Activated CD4-positive, alpha-beta T cell treated with anti-CD3 and anti-CD28 coated beads, Interleukin-2, amount 10 ng/mL, durations not matched to agents 7 days and 5 days (primary cell): ENCODE measurements at places on chromosomes 4 and X.

- no peak for DNase-seq
Observed at GRCh38 chr4:174592985-174593335, 70.7 kb upstream of the HPGD start.

GRCh38 chrX:45274576-45274975 is 73.9 kb upstream of the DIPK2B start:
- no peak for DNase-seq

- no peak for DNase-seq
Observed at GRCh38 chr4:166230841-166231240, 357.8 kb downstream of the TLL1 start.

DNA sequence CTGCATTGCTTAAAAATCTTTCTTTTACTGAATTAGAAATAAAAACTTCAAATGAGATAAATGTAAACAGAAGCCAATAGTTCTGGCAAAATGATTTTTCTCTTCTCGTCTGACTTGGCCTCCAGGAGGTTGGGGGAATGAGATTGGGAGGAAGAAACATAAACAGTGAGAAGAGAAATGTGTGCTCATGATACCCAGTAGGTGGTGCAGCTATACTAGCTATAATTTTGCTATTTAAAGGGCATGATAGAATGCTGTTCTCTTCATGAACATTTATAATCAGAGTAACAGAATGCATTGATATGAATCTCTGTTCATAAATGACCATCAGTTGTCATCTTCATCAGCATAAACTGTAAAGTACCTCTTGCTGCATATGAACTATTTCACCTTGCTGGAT is 85.5 kb downstream of the TACR3 start:
- DNase-seq, result no peak

- DNase-seq, result no peak
Observed at GRCh38 chr4:147396105-147396504, 84.8 kb upstream of the EDNRA start.

GRCh38 chr4:66750273-66750672 is 795.0 kb downstream of the CENPC start:
- DNase-seq, result no peak

GRCh38 chrX:73266766-73267165 is 52.1 kb upstream of the NAP1L2 start:
- no peak for DNase-seq

GRCh38 chr4:184437565-184438265 is 36.6 kb downstream of the IRF2 start:
- DNase-seq, result no peak

GRCh38 chr4:24219209-24219608 is 329.4 kb upstream of the PPARGC1A start:
- DNase-seq, result no peak

DNA sequence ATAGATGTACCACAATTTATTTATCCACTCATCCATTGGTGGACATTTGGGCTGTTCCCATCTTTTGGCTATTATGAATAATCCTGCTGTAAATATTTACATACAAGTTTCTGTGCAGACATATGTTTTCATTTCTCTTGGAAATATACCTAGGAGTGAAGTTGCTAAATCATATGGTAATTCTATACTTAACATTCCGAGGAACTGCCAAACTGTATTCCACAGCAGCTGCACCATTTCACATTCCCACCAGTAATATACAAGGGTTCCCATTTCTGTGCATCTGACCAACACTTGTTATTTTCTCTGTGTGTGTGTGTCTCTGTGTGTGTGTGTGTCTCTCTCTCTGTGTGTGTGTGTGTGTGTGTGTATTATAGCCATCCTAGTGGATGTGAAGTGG is 15.4 kb upstream of the DOCK11 start:
- no peak for DNase-seq

- DNase-seq, result no peak
Observed at GRCh38 chr4:130403221-130403620, 1307.3 kb downstream of the C4orf33 start.

DNA sequence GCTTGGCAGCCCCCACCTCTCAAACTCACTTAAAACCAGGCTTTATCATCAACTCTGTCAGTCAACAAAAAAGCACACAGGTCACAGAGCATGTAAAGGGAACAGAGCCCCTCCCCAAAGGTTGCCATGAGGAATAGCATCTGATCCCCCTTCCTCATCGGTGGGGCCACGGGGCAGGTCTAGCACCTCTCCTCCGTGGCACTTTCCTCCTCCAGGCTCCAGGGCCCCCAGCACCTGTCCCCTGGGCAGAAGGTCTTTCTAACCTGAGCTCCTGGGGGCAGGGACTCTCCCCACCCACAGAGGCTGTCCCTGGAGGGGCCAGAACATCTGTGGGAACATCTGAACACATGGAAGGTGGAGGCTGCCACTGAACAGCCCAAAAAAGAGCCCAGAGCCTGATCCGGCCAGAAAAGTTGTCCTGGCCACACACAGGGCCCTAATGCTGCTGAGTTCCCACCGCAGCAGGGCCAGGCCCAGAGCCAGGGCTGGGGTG is 65.7 kb downstream of the ZFYVE28 start:
- DNase-seq, result no peak

DNA sequence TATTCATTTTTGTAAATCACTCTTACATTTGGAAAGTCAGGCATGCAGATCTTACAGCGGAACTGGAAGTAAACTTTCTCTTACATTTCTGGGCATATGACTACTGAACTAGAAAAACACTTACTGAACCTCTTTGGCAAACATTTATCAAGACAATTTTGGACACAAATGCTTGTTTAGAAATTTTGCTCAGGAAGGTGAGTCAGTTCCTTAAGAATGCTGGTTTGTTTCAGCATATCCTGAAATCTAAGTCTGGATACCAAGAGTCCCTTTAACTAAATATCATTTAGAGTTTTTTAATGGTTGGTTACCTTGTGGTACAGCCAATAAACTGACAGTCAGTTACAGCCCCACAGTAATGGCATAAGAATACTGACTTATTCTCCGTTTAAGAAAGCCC is 15.0 kb downstream of the SHISA3 start:
- DNase-seq, result no peak

DNA sequence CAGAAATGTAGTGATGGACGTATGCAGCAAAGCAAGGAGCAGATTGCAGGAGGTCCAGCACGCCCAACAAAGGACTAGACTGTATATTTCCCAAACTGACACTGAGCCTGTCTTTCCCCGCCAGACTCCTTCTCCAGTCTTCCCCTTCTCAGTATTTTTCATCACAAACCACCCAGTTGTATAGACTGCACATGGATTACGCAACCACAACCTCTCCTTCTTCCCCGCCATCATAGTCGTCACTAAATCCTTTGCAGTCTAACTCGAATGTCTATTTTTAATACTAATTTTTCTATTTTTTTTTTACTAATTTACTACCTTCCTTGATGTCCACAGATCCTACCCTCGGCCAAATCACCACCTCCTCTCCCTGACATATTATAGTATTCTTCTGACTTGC is 105.4 kb downstream of the MTNR1A start:
- no peak for DNase-seq

GRCh38 chr4:183906489-183906738 is 1.3 kb downstream of the STOX2 start:
- DNase-seq, result no peak

DNA sequence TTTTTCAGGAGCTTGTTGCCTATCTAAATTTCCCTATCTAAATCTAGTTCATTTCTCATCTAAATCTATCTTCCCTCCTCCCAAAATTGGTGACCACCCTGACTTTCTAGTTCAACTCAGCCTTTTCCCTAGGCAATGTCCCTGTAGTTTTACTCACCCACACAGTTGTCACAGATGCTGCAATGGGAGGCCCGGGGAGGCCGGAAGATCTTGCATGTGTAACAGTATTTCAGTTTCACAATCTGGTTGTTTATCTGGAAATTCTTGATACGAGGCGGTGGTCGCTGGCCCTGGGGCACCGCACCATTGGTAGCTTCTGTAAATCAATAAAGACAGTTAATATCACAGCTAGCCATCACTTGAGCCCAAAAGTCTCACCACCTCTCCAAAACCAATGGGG is 20.2 kb downstream of the ZDHHC9 start:
- peak; percentile 8 for DNase-seq

DNA sequence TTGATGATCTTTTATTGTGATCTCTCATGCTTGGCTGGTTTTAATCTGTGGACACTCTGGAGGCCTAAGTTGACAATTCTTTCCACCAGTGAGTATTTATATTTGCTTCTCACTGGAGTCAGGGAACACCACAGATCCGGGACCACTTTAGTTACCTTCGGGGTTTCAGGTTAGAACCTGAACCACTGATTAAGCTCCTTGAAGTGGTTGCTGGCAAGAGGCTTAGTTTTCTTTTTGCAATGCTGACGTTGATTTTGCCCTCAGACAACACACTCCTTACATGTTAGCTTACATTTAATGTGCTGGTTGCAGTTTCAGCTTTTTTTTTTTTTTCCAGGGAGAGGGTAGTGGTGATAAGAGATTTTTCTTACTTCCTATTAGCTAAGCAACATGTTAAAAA is 10.5 kb upstream of the ZNF330 start:
- DNase-seq, result no peak

GRCh38 chr4:103443324-103443723 is 245.2 kb upstream of the CENPE start:
- no peak for DNase-seq

DNA sequence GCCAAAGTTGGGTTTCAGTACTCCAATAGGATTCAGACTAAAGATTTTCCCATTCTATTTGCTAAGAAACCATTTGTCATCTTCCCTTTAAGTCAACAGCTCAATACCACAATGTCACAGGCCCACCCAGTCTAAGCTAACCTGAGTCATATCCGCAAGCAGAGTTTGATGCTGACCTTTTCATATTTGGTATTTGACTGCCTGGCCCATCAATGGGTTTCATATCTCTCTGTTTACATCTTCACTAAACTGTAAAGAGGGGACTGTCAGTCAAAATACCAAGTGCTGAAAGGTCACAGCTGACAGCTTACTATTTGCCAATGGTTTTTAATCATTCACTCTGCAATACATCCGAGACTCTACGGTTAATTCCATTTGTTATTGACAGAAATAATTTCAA is 707.5 kb upstream of the ACTRT1 start:
- no peak for DNase-seq

DNA sequence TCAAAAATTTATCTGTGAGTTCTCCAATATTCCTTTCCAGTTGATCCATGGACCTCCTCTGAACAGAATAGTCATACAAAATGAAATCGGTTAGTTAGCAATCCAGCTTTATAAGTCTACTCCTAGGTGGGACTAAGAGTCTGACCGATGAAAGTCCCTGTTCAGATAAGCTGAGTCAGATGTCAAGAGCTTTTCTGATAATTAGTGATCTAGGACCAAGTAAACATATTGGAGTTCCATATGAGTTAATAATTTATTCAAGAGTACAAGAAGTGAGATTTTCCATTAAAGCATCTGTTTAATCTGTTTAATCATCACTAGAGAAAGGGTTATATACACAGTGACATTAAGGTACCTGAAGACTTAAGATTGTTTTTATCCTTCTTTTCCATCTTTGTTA is 74.7 kb downstream of the UGT8 start:
- no peak for DNase-seq

DNA sequence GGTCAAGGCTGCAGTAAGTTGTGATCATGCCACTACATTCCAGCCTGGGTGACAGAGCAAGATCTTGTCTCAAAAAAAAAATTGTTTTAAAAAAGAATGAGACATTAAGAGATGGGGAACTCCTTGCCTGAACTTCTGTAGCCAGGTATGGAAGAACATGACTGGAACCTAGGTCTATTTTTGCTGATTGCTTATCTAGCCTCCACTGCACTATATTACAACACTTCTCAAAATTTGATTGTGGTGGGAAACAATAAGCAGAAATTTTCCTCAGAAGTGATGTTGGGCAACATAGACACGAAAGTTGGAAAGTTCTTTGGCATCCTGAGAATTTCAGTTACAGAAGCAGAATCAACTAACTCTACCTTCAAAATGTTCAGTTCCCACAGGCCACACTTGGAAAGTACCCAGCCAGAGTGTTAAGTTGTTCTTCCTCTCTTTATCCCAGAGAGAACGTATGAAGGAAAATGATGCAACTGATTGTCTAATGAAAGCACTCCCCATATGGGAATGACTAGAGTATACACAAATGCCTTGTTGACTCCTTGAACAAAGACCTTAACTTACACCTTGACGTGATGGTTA is 50.0 kb downstream of the LUZP4 start:
- DNase-seq, result no peak

DNA sequence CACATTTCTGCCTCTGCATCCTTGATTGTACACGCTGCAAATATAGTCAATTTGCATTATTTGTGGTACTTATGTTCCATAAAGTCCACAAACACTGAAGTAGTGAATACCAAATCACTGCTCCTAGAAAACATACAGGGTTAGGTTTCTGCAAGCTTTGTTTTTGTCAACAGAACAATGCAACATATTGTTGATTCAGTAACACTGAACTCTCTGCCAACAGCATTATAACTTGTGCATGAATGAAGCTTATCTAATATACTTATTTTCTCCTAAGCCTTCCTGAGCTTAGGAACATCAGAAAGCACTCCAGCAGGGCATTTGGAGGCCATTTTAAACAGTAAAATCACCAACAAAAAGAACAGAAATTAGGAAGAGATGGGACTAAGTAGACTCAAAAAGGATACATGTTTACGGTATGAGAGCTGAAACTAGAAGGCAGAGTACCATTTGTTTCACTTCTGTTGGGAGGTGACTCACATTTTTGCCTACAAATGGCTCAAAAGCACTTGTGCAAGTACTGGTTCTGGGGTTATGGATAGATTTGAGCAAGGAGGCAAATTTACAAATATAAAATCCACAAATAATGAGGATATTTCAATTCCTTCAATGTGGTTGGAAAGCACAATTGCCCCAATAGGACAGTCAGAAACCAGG is 14.1 kb downstream of the COX18 start:
- no peak for DNase-seq

GRCh38 chrX:133804072-133804471 is 181.3 kb downstream of the GPC3 start:
- DNase-seq, result no peak

DNA sequence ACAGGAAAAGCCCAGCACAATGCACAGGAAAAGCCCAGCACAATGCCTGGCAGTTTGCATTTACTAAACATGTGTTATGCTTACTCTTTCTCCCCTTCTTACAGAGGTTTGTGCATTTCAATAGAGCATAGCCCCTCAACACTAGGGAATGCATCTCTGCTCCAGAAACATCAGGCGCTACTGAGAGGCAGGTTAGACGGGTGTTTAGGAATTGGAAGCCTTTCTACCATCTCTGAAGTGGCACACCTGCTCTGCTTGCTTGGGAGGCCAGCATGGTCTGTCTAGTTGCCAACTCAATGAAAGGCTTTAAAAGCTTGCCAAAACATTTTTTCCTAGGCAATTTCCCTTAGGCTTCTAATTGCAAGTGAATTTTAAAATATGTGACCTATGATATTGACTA is 55.7 kb downstream of the GRID2 start:
- DNase-seq, result no peak

GRCh38 chrX:25049357-25049756 is 33.6 kb upstream of the ARX start:
- DNase-seq, result no peak

- DNase-seq, result no peak
Observed at GRCh38 chrX:72366701-72367454, 61.2 kb upstream of the CITED1 start.

GRCh38 chr4:117845270-117845669 is 189.0 kb upstream of the NDST3 start:
- DNase-seq, result no peak
